ENCODE measurements at places on chromosomes 5 and 9. TPM values are rescaled to one million over a fixed set of nuclear protein-coding genes. Genes with fewer than 3 reads are reported as not detected.

Gene SOX30
- total RNA-seq = 0.11 TPM

Gene CDC25C
- total RNA-seq = not detected

Gene DDX4
- total RNA-seq = not detected

Gene RNF180
- 8.9 TPM for total RNA-seq

Gene KIF20A
- total RNA-seq = 1.3 TPM

Gene STKLD1
- not detected for total RNA-seq

Measured in adrenal gland (tissue), 19 donors.